Small intestine (tissue), 16 donors: ENCODE measurements at places on chromosomes 6 and 20.
A peak's percentile ranks its signal among the peaks of the same experiment; 100 is the strongest.

DNA sequence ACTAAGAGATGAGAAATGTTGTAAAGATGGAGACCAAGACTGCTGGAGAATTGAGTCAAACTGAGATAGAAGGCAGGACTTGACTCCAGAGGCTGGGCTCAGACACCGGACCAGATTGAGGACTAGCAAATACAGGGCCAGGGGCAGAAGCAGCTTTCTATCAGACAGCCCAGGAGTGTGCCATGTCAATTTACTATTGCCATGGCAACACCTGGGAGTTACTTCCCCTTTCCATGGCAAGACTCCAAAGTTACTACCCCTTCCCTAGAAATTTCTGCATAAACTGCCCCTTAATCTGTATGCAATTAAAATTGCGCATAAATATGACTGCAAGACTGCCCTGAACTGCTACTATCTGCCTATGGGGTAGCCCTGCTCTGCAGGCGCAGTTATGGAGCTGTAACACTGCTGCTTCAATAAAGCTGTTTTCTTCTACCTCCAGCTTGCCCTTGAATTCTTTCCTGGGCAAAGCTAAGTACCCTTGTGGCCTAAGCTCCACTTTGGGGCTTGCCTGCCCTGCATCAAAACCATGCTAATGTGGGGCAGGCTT is 90.1 kb upstream of the EDN1 start:
- no peak for DNase-seq

DNA sequence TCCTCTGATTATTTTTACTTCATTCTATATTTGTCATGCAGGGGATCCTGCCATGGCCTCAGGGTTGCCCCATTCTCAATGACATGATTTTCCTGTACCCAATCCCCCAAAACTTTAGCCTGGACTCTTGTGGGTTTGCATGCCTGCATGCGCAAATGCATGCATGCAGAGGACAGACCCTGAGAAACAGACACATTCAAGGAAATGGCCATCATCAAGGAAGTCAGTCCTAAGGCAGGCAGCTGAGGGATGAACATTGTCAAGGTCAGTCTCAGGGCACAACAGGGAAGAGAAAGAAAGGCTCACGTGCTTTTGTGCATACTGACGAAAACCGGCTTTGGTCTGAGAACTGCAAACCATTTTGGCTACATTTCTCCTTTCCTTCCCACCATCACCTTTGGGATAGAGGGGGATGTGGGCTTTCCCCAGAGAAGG is 13.1 kb downstream of the NEDD9 start:
- DNase-seq = no peak

- DNase-seq = peak; percentile 40
Observed at GRCh38 chr20:1657556-1658334, at the start of gene SIRPG. TSS of gene SIRPG (minus strand) at chr20:1657779. CDS start at chr20:1657714, 65 bp downstream.

- no peak for DNase-seq
Observed at GRCh38 chr6:79138146-79138545, 60.1 kb upstream of the PHIP start.

- no peak for DNase-seq
Observed at GRCh38 chr6:156954816-156955215, 177.6 kb downstream of the ARID1B start.

GRCh38 chr6:104414723-104415122 is 445.0 kb downstream of the HACE1 start:
- DNase-seq = no peak

- DNase-seq = peak; percentile 23
Observed at GRCh38 chr6:121506761-121507754, 71.6 kb downstream of the GJA1 start.

DNA sequence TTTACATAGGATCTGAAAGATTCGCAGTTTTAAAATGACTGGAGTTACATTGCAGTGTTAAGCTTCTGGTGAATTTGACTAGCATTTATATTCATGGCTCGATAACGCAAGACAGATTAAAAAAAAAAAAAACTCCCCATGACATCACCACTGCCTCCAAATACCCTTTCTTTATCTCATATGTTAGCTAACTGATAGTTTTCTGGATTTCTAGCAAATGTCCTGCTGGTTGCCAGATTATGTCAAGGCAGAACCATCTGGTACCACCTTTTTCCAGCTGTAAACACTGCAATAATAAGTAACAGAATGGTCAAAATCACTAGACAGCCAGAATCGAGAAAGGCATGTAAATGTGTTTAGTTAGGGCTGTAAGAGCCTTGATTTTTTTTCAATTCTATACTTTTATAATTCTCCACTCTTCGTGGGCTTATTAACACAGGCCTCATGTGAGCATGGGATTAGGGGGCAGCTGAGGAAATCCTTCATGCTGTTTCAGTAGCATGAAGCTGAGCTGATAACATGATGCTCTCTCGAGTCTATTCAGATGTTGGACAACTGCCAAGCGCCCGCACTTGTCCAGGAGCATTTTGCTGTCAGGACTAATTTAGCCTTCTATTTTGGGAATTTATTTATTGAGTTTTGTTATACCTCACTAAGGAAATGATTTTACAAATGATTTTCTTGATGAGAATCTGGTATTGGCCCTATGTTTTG is 166.0 kb upstream of the SCGN start:
- DNase-seq = no peak
